ENCODE measurements at places on chromosomes 1 and 21. TPM values are rescaled to one million over a fixed set of nuclear protein-coding genes. Genes with fewer than 3 reads are reported as not detected.

STPG1 gene
- total RNA-seq = 9.5 TPM

PTPN22 gene
- 1.3 TPM for total RNA-seq

CD164L2 gene
- not detected for total RNA-seq

CNIH3 gene
- 7.7 TPM for total RNA-seq

RIMS3 gene
- 4.3 TPM for total RNA-seq

NBPF6 gene
- not detected for total RNA-seq

CYP4A22 gene
- total RNA-seq = not detected

DNA sequence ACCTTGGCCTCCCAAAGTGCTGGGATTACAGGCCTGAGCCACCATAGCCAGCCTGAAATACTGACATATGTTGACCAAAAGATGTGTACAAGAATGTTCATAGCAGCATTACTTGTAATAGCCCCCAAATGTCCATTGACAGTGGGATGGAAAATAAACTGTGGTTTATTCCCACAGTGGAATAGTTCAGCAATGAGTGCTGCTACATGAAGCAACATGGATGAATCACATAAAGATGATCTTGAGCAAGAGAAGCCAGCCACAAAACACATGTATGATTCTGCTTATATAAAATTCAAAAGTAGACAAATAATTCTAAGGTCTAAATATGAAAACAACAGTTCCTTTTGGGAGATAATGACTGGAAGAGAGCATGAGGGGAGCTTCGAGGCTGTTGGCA, 9.1 kb upstream of the CREG1 start:
- DNase-seq = no peak
- H3K27me3 ChIP-seq = peaks cover 5% of the 10 kb centered on the region
- H3K4me1 ChIP-seq = no peaks in the 10 kb centered on the region

DNA sequence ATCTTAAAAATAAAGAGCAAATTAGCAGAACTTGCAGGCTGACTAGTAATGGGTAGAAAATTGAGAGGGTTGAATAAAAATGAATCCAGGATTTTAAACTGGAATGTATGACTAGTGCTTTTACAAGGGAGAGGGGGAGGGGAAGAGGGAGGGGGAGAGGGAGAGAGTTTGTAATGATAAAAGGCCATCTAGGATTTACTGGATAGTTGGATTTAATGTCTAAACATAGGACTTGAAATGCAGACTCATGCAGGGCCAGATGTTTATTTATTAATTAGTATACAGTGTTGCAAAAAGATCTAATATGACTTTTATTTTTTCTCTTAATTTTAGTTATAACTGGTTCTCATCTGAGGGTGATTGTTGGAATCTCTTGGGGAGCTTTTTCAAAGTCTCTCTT, 4.3 kb downstream of the ZNF326 start:
- no peak overlapping the region for H3K4me3 ChIP-seq
- H3K36me3 ChIP-seq = peaks cover 4% of the 10 kb centered on the region
- DNase-seq = no peak
- H3K27ac ChIP-seq = no peak overlapping the region
- H3K27me3 ChIP-seq = no peaks in the 10 kb centered on the region

- peak; percentile 66 for DNase-seq
- H3K4me1 ChIP-seq = peaks cover 5% of the 10 kb centered on the region
- no peaks in the 10 kb centered on the region for H3K27me3 ChIP-seq
- H3K36me3 ChIP-seq = peaks cover 12% of the 10 kb centered on the region
- peak within 1 kb of the TSS; percentile 95 for H3K4me3 ChIP-seq
- H3K27ac ChIP-seq = peak within 1 kb of the TSS; percentile 83
Measured at GRCh38 chr1:89022167-89022959, at the start of gene GBP3. Gene GBP3, minus strand, starts transcription at chr1:89022866. Its CDS starts 2,145 bp downstream, at chr1:89020721.

DNA sequence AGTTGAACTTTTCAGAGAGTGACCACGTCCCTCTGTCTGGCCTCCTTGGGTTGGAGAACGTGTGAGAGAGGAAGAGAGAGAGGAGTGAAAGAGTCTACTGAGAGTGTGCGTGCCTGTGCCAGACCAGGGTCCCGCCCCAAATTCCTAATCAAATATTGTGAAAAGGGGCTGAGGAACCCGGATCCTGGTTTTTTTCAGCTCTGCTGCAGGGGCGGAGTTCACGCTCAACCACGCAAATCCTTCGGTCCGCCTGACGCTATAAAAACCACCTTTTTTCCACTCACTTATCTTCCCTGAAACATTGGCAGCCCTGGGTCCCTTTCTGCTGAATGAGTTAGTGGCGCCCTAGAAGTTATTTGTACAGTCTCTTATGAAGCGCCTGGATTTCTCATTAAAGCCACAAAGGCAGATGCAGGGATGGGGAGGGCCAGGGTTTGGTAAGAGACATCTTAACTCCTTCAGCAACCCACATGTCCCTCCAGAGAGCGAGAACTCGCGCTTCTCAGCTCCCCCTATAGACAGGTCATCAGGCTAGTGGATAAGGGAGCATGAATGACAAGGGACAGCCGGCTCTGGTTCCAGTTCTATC, at the start of gene FMOD:
Gene FMOD, minus strand, starts transcription at position 86 of the 589 bp plus-strand sequence. CDS start 2,852 bp downstream, outside the sequence.
- H3K36me3 ChIP-seq = no peaks in the 10 kb centered on the region
- peaks cover 6% of the 10 kb centered on the region for H3K4me1 ChIP-seq
- DNase-seq = peak; percentile 47
- H3K27ac ChIP-seq = no peak within 1 kb of the TSS

- H3K27me3 ChIP-seq = peaks cover 5% of the 10 kb centered on the region
- H3K36me3 ChIP-seq = no peaks in the 10 kb centered on the region
- H3K27ac ChIP-seq = no peak overlapping the region
- H3K4me1 ChIP-seq = no peaks in the 10 kb centered on the region
- no peak overlapping the region for H3K4me3 ChIP-seq
- no peak for DNase-seq
Measured at GRCh38 chr21:35896060-35896459, 164.3 kb downstream of the SETD4 start.

GRCh38 chr1:19709260-19709793, 44.7 kb downstream of the HTR6 start:
- no peaks in the 10 kb centered on the region for H3K36me3 ChIP-seq
- no peak for DNase-seq
- no peaks in the 10 kb centered on the region for H3K4me1 ChIP-seq

DNA sequence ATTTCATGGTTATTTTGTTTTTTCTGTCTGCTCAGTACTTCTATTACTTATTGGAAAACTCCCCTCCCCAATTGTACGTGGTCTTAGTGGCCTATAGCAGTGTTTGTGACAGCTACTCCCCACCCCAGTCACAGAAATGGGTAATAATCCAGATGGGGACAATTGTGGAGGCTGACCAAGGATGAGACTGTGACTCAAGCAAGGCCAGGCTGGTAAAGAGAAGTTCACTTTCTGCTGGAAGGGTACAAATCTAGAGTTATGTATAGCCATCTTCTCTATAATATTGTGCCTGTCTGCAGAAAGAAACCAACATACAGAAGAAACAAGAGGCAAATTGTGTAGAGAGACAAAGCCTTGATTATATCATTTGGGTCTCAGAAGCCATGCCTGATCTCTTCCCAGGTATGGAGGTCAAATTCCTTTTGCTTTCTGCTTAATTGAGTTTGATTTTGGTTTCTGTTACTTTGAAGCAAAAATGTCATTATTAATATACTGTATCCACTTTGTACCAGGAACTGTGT, 270.4 kb downstream of the HLX start:
- H3K27me3 ChIP-seq = no peaks in the 10 kb centered on the region
- no peaks in the 10 kb centered on the region for H3K4me1 ChIP-seq
- no peak overlapping the region for H3K4me3 ChIP-seq

GRCh38 chr1:231638647-231639046, 12.1 kb downstream of the DISC1 start:
- H3K27ac ChIP-seq = no peak overlapping the region
- no peak for DNase-seq
- peaks cover 14% of the 10 kb centered on the region for H3K4me1 ChIP-seq
- H3K27me3 ChIP-seq = no peaks in the 10 kb centered on the region
- no peak overlapping the region for H3K4me3 ChIP-seq

DNA sequence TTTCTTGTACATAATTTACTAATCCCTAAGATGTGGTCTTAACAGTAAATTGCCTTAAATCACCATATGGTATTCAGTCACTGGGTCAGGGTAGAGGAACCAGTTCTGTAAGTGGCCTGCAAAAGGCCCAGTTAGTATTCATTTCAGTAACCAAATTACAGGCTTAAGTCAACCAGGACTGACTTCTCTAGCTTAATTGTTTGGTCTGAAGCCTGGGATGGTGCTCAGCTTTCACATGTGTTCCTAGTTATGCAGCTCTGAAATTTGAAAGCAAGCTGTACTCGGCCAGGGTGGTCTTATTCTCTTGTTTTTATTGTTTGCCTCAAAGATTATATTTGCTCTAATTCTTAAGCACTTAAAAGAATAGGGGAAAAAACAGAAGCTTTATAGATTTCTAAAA, 144.6 kb downstream of the MAGI3 start:
- no peaks in the 10 kb centered on the region for H3K27me3 ChIP-seq
- no peaks in the 10 kb centered on the region for H3K36me3 ChIP-seq
- H3K4me1 ChIP-seq = peaks cover 16% of the 10 kb centered on the region
- H3K27ac ChIP-seq = peak overlapping the region; percentile 85
